ENCODE measurements at places on chromosomes 12 and 14.

- no peak for DNase-seq
Observed at GRCh38 chr12:11652351-11653040, 3.0 kb downstream of the ETV6 start.

DNA sequence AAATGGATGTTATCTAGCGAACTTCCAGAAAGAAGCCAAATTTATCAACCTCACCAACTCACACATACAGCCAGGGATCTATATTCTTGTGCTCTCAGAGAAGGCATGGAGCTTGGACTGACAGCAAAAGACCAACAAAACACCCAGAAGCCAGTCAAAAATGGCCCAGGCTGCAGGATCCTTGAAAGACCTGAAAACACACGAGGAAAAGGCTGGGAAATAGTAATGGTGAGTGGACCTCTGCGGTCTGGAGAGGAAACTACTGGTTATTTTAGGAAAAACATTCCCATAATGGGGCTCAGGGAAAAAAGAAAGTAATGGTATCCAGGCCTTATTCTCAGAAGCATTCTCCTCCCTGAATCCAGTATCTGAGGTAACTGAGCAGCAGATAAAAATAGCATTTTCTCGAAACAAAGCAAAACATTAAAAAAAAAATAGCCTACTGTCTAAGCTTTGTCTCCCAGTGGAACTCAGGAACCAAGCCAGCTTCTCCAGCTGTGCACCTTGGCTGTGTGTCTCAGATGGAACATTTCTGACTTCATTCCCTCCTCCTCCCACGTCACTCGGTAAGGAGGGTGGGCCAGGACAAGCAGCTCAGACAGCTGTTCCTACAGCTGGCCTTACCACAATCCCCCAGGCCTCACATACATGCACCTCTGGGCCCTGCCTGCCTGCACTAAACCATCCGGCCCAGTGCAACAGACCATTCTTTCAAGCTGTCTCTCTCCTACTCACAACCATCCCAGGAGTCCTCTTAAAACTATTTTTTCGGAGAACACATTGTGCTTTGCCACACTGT is 249.9 kb downstream of the DAD1 start:
- no peak for DNase-seq

DNA sequence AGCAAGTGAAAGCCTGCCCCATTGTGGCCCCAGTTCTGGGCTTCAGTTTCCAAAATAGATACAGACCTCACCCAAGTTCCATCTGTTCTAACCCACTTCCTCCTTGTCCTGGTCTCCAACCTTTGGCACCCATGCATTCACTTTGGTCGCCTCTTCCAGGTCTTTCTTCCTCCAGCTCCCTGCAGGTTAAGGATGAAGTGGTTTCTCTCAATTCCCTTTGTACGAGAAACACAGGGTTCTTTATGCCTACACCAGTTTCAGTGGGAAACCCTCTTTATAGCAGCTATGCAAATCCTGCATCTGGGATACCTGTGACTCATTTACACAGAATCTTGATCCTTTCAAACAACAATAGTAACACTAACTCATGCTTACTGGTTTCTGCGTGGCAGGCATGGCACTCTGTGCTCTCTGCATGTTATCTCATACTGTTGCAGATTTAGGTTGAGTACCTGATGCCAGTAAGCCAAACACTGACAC is 110.6 kb upstream of the AMIGO2 start:
- no peak for DNase-seq

DNA sequence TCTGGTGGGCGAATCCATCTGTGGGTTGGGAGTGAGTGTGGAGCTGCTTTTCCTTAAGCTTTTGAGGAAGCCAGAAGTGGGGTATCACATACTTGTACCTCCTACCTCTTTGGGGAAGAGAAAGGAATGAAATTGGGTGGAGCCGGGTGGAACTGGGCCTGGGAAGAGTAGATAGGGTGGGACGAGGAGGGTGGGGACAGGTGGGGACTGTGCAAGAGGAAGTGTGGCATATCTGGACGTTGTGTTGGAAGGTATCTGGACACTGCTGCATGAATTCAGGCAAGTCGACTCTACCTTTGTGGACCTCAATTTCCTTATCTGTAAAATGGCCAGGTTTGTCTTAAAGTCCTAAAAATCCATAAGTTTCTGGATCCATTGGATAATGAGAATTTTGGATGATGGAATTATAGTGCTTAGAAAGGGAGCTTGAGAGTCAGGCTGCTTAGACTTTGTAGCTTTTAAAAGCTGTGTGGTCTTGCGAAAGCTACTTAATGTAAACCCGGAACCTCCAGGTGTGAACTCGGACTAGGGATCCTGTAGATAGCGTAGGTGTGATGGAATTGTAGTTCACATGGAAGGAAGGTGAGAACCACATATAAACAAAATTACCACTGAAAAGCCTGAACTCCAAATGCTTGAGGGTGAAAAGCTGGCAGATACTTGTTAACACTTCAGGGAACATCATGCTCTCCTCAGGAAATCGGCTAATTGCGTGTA is 2.1 kb downstream of the VRTN start:
- DNase-seq = no peak

GRCh38 chr12:46470036-46470627 is 97.6 kb upstream of the SLC38A2 start:
- peak; percentile 12 for DNase-seq

DNA sequence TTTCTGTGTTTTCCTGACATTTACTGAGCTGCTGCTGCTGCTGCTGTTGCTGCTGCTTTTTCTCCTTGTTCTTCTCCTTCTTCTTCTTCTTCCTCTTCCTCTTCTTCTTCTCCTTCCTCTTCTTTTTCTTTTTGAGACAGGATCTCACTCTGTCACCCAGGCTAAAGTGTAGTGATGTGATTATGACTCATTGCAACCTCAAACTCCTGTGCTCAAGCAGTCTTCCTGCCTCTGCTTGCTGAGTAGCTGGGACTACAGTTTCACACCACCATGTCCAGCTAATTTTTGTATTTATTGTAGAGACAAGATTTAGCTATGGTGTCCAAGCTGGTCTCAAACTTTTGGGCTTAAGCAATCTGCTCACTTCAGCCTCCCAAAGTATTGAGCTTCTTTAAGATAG is 95.8 kb downstream of the TMTC3 start:
- DNase-seq = no peak

- no peak for DNase-seq
Observed at GRCh38 chr14:53090853-53091252, 62.3 kb downstream of the DDHD1 start.

DNA sequence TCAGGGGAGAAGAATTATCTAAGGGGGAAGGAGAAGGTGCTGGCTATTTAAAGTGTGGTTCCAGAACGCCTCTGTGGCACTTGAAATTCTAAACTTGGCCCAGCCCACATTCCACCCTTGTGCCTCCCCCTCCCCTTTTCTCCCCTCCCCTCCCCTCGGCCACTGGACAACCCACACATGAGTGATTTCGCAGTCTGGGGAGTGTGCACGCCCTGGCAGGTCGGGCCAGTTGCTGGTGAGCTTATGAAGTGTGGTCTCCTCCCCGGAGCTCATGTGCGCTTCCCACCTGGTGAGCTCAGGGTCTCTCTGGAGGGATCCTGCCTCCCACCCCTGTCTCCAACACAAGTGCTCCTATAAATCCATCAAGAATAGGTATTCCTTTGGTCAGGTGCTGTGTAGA is at the start of gene SLC6A13:
Gene SLC6A13, minus strand, starts transcription at position 20 of the 400 bp plus-strand sequence. CDS start 2,784 bp downstream, outside the sequence.
- no peak for DNase-seq

- no peak for DNase-seq
Observed at GRCh38 chr12:113764661-113765060, 201.5 kb downstream of the RBM19 start.

DNA sequence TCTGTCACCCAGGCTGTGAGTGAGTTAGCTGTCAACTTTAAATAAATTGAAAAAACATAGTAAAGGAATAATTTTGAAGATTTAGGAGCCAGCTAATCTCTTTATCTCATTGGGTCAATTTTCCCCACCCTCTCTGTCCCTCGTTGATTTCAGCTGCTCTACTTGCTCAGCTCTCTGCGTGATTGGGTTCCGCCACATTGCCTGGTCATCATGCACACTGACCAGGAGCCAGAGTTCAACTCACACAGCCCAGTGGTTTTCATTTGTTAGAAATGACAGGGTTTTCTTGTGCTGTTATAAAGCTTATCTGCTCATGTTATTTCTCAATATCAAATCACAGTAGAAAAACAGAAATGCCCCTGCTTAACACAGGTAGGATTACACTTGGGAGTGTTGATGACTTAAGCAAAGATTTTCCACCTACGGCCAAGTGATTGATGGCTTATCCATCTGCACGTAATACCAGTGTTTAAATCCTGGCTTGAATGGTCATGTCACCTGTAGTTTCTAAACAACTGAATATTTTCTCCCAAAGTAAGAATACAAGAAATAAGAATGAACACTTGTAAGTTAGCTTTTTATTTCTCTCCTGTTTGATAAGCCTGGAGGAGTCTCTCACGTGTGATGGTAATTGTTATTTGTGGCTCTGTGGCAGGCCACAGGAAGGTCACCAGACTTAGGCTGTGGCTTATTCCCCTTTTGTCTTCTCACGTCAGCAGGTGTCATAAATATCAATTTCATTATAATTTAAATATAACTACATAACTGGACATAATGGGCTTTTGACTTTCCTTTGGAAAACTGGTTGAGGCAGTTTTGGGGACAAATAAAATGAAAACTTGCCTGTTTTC is 367.2 kb upstream of the DDHD1 start:
- DNase-seq = no peak

GRCh38 chr12:128365651-128366231 is 98.8 kb downstream of the TMEM132C start:
- DNase-seq = no peak

DNA sequence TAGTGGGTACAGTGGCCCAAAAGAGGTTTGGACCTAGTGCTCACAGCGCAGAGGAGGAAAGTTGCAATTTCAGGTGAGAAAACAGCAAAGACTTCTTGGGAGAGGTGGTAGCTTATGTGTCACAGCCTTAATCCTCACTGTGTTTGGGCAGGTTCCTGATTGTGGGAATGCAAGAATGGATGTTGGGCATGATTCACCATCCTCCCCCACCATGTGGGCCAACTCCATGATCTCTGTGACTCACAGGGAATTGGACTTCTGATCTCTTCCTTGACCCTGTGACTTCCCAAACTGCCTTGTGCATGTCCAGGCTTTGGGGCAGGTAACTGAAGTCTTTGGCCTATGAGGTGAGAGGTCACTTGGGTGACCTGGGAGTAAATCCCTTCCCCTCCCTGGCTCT is 1.8 kb upstream of the CHST11 start:
- DNase-seq = no peak

GRCh38 chr12:95231190-95231589 is 13.6 kb downstream of the VEZT start:
- no peak for DNase-seq

DNA sequence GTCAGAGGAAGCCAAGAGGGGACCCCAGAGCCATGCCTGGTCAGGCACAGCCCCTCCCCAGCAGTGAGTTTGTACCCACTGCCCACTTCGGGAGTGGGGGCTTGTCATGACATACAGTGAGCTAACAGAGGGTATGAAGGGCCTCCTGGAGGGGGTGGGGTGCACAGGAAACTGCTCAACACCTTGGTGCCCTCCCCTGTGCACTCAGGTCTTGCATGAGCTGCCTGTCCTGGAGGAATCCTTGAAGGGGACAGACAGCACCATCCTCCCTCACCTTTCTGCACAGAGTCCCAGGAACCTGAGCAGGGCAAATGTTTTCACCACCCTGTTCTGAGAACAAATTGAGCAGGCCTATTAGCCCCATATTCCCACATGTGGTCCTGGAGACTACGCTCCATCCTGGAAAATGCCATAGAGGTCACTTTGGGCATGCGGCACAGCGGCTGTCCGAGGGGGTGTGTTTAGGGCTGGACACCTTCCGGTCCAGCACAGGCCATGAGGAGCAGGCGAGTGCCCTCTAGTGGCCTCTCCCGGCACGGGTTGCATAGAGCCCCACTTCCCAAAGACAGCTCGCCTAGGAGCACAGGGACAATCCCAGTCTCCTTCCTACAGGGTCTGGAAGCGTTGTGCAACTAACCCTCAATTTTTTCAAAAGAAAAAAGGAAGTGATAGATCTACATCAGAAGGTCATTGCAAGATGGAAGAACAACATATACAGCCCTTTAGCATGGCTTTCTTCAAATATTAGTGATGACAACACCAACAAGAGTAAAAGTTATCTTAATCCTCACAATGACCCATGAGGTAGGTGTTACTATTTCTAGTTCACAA is 31.9 kb upstream of the ZFP36L1 start:
- no peak for DNase-seq

Measured in stimulated activated CD8-positive, alpha-beta memory T cell treated with anti-CD3 and anti-CD28 coated beads, Interleukin-7, amount 100 ng/mL, for 1 hour (primary cell).